ENCODE measurements at places on chromosomes 5 and 9.

DNA sequence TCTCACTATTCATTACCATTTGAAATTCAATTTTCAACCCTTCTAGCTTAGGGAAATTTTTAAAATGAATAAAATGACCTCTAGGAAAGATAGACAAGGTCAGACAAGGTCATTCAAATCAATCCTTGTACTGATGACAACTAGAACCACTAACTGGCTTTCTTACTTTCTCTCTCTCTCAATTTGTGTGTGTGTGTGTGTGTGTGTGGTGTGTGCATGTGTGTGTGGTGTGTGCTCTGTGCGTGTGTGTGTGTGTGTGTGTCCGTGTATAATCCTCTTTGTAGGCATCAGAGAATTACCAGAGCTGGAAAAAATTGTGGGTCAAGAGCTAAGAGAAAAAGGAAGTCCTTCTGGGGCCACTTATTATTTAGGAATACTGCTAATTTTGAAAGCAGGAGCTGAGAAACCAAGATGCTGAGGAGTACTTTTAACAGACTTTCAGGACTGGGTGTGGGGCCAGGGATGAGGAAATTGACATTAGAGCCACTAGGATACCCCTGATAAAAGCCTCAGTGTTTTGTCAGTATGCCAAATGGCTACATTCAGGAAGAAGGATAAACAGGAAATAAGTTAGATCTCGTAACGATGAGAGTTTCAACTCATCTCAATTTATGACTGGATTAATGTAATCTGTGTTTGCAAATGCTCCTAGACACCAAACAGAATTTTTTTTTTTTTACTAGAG, 723.3 kb downstream of the CETN3 start:
- DNase-seq: no peak

GRCh38 chr9:124574534-124575375, 67.6 kb upstream of the NR5A1 start:
- no peak for DNase-seq

GRCh38 chr5:101539315-101539714, 636.2 kb upstream of the ST8SIA4 start:
- DNase-seq: no peak

- DNase-seq: no peak
Measured at GRCh38 chr5:65539827-65540226, 23.1 kb downstream of the CENPK start.

GRCh38 chr5:38891563-38891962, 45.8 kb downstream of the OSMR start:
- DNase-seq: no peak

- DNase-seq: no peak
Measured at GRCh38 chr5:125603321-125603720, 819.9 kb upstream of the GRAMD2B start.

GRCh38 chr9:124384846-124385245, 30.4 kb downstream of the PSMB7 start:
- no peak for DNase-seq

DNA sequence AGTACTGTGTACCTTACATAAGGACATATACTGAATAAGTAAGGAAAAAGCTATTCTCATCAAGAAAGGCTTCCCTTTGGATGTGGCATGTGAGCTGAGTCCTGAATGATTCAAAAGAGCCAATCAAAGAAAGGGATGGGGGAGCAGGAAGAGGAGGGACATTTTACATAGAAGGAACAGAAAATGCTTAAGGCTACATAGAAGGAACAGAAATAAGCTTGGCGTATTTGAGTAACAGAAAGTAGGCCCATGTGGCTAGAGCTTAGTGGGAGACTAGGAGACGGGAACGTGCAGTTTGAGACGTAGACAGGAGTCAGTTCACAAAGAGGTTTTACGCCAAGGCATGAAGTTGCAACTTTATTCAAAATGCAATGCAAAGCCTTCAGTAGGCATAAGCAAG, 126.3 kb downstream of the CEMIP2 start:
- DNase-seq: no peak

- no peak for DNase-seq
Measured at GRCh38 chr9:3475300-3476020, 50.3 kb downstream of the RFX3 start.

GRCh38 chr5:33563983-33564908, 123.5 kb downstream of the TARS1 start:
- no peak for DNase-seq

GRCh38 chr5:159456722-159457465, 126.6 kb upstream of the IL12B start:
- peak; percentile 35 for DNase-seq

DNA sequence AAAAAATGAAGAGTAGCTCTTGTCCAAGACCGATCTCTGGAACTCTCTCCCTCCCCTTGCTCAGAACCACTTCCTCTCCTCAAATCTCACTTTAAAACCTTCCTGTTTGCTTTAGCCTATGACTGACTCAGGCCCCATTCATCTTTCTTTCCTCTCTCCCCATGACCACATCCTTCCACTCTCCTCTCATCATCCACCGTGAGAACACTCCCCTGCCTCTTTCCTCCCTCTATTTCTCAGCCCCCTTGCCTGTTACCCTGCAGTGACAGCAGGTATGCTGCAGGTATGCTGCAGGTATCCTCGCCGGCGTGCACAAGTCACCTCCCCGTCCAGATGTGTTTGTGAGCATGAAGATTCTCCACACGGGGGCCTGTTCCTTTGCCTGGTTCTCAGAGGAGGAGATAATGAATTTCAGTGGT, 505.3 kb downstream of the CCDC171 start:
- DNase-seq: no peak

- no peak for DNase-seq
Measured at GRCh38 chr5:177371120-177372033, 12.9 kb upstream of the SLC34A1 start.

DNA sequence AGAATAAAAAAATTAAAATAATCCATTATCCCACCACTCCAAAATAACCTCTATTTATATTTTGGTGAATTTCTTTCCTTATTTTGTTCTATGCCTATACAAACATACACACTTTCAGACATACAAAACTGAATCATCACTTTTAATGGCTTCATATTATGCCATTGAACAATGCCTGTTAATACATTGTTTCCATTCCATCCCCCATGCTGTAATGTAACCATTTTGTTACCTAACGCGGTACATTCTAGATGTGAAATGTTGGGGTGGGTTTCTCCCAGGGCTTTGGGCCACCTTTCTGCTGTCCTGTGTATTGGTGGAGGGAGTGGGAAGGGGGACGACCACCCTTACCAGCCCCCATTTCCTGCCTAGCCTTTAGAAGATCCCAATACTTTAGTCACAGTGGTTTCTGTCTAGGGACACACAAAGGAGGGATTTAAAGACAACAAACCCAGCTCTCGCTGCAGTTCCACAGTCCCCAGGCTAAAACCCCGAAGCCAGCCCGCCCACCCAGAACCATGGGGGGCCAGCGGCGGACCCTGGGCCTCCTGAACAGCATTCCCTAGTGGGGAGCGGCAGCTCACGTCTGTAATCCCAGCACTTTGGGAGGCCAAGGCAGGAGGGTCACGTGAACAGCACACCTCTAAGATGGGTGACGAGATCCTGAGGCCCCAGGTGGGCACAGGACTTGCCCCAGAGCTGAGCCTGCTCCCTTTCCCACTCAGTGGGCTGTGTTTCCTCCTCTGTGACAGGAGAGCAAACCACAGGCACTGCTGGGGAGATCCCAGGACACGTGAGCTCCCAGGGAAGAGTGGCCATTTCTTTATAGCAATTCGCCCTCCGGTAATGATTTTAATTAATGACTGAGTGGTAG, 56.9 kb upstream of the STXBP1 start:
- no peak for DNase-seq

- no peak for DNase-seq
Measured at GRCh38 chr9:68781928-68782327, 76.9 kb downstream of the PIP5K1B start.

DNA sequence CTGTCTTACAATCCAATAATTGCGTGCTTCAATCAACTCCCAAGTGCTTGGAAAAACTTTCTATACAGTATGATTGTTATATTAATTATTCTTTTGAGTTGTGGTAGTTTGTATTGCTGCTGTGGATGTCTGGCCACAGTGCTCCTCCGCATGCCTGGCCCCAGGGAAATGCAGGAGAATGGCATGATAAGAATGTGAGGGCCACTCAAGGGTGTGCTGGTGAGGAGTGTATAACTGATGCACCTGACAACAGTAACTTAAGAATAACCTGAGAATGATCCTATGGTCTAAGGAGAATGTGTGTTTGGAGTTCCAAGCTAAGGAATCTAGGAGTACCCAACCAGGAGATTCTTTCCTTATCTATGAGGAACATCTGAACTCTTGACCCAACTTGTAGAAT, 152.9 kb upstream of the APC start:
- DNase-seq: no peak

DNA sequence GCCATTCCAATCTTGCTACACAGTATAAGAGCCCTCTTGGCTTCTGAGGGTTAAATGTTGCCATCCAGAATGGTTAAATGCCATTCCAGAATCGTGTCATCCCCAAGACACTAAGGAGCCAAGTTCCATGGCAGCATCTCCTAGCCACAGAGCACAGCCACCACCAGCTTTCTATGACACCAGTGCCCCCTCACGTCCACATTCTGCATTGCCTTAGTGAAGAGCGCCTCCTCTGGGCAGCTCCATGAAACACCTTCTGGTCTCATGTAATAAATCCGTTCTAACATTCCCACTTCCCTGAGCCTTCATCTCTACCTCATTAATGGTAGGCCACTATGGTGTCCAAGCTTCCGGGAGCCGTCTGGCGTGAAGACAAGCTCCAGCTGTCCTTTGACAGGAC, 12.4 kb downstream of the CBY3 start:
- peak; percentile 13 for DNase-seq

GRCh38 chr5:171221916-171222315, 87.1 kb upstream of the TLX3 start:
- no peak for DNase-seq

DNA sequence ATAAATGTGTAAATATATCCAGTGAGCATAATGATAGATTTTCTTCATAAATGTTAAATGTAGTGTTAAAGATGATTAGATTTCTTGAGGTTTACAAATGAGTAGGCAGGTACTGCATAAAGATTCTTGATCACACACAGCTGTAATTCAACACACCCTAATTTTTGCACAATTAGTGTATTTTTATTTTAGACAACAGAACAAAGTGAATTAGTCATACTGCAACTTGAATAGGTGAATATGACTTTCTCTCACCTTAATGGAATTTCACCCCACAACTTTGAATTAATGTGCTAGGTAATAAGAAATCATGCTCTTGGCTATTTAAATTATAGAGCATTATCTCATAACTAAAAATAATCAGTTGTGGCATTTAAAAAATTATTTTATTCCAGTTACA, 795.7 kb upstream of the ACO1 start:
- DNase-seq: no peak

DNA sequence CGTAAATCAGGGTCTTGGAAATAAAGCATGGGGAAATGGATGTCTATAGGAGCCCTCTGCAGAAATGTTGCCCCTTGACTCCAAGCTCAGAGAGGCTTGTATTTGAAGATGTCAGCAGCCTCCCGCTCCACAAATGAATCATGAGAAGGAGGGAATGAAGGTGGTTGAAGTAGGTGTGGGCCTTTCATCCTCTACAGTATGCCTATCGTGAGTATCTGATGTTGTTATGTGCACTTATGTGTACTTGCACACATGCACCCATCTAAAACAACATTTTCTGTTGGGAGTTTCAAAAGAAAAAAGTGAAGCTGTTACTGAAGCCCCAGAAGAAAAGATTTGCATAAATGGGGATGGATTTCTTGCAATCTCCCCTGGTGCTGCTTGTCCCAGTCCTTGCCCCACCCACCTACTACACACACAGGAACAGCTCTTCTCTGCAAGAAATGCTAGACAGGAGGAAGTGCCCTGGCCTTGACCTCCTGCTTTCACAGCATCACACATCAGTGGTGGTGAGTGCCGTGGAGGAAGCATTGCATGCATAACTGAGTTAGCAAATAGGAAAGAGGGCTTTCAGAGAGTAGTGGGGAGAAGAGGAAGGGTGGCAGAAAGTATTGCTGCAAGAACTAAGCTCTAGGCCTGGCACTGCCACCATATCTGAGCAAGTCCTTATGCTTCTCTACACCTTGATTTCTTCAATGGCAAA, 156.1 kb downstream of the SNX18 start:
- DNase-seq: no peak

DNA sequence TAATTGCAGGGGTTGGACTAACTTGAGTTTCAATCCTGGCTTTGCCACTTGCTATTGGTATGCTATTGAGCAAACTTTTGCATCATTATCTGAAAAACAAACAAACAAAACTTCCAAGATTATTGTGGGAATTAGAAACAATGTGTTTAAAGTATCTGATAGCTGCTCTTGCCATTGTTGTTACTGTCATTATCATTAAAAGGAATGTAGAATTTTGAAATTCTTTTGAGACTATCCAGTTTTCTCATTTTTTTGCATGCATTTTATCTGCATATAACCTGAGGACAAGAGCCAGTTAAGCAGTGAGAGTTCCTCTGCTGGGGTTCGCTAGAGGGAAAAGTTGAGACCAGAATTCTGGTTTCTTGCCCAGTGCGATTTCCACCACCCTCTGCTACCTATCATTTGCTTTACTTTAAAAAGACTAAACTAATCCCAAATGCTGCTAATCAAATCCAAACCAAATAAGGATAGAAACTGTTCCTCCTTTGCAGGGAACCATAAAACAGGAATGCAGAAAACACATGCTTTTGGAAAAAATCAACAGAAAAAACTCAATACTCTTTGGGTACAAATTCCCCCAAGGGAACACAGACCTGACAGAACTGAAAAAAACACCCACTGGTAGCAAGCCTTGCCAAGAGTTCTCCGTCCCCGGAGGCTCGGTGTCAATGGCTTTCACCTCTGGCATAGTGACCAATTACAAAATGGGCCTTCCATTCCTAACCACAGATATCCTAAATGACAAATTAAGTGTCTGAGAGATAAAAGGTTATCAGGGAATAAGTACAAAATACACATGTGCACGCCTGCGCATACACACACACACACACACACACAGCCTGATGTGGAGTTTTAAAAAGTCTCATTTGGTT, 373.7 kb downstream of the ARL15 start:
- DNase-seq: no peak

- DNase-seq: no peak
Measured at GRCh38 chr9:127204771-127205470, 59.7 kb upstream of the GARNL3 start.

DNA sequence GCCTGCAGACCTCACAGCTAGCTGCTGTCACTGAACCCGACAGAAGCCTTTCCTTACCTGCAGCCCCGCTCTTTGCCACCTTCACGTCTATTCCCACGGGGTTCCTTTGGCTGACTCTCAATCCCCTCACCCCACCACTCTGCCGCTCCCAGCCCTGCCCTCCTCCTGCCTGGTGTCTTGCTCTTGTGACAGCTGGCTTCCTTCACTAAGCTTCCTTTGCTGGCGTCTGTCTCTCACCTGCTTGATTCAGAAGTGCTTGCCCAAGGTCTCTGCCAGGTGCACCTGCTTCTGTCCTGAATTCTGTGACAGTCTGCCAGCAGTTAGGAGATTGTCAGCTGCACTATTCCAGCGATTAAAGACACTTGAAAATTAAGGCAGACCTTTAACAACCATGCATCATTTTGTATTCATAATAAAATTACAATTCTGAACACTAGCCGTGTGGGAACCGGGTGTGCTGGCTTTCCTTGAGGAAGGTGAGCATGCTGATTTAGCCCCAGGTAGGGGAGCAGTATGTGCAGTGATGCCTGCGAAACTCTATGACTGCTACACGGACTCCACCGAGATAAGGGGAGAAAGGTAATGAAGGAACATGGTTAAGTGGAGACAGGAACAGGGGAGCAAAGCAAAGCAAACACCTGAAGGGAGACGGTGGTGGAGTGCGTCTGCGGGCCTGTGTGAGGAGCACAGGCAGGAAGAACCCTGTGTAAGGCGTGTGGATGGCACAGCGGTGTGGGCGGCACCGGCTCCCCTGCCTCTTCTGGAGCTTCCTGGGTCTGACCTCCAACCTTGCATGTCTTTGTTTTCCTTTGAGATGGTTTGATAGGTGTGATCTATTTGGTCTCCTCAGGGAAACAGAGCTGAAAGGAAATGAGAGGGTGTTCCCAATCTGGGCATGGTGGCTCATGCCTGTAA, 80.1 kb upstream of the CACNA1B start:
- DNase-seq: no peak

Data from activated T-helper 9 cell treated with anti-CD3 and anti-CD28 coated beads, Interleukin-2, amount 50 U/mL, for 16 hours (primary cell).